ENCODE measurements at places on chromosomes 3 and 15.
A peak's percentile ranks its signal among the peaks of the same experiment; 100 is the strongest.

DNA sequence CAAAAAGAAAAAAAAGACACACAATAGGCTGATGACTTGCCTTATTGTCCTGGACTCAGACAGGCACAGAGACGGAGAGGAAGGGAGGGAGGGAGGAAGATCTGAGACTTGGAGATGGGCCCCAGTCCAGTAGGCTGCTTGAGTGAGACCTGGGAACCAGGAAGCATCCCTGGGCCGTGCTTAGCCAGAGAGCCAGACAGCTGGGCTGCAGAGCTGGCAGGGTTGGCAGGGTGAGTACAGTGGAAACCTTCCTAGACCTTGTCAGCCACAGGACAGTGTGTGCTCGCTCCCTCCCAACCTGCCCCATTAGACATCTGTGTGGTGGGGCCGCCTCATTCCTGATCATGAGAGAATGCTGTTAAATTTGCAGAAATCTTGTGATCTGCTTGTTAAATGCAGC lies 107.9 kb upstream of the ALDH1A3 start:
- DNase-seq = no peak

- DNase-seq = no peak
Observed at GRCh38 chr3:178631950-178632349, 95.7 kb downstream of the KCNMB2 start.

DNA sequence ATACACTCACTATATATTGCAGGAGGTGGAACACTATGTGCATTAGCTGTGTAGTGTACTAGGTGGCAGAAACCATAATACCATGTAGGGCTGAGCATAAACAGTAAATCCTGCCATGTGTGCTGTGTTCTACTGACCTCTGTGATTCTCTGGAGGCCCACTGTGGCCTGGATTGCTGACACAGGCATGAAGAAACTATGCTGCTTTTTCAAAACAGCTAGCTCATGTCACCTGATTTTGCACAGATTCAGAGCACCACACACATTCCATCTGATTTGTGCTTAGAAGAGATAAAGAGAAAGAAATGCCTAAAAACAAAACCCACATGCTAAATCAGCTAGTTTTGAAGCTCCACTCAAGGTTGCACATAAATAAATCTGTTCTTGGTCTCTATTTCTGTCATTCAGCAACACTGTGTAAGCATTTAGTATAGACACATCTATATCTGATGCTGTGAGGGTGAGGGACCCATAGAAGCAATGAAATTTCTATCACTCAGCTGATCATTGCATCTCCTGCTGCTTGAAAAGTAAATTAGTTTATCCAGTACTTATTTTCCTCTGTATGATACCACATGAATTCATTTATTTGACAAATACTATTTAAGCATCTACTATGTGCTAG lies 1007.7 kb upstream of the SEMA6D start:
- no peak for DNase-seq

- no peak for DNase-seq
Observed at GRCh38 chr3:107627962-107628542, 105.3 kb downstream of the BBX start.

GRCh38 chr15:64398575-64398974 lies 10.9 kb downstream of the TRIP4 start:
- no peak for DNase-seq

- peak; percentile 75 for DNase-seq
Observed at GRCh38 chr15:58457466-58457965, 25.7 kb downstream of the LIPC start.

DNA sequence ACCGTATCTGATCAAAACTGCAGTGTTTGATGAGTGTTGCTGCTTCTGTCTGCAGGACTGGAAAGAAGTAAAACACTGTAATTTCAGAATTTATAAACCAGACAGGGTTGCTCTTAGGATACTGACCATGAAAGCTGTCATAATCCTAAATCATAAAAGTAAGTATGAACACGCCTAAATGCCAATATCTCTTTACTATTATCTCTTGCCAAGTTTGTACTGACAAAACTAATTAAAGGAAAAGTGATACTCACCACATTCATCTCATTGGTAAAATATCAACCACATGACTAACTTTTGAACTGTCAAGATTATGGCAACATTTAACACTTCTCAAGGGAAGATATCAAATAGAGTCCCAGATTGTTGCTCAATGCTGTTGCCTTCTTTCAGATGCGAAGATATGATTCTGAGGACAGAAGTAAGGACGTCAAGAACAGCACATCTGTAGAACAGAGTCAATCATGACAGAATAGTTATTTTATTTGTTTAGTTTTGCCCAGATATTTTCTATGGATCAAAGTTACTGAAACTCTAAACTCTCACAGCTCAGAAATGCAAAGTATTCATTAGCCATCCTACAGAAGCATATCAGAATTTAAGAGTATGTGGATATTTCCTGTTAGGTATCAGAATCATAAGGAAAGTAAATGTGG lies 61.4 kb upstream of the COL8A1 start:
- DNase-seq = no peak

DNA sequence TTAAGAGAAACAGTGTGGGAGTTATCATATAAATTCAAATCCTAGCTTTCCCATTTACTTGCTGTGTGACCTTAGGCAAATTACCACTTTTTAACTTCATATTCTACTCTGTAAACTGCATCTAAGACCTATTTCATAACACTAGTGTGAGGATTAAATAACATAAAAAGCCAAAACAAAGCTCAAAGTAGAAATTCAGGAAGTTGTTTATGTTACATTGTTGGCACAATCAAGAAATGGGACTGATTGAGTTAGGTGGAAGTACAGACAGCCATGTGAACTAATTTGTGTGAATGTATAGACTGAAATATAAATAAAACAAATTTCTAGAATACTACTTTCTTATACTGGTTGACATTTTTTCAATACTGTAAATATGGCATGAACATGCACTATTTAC lies 131.7 kb downstream of the STAG1 start:
- DNase-seq = no peak

GRCh38 chr3:126380011-126380768 lies 14.5 kb upstream of the CFAP100 start:
- DNase-seq = no peak

DNA sequence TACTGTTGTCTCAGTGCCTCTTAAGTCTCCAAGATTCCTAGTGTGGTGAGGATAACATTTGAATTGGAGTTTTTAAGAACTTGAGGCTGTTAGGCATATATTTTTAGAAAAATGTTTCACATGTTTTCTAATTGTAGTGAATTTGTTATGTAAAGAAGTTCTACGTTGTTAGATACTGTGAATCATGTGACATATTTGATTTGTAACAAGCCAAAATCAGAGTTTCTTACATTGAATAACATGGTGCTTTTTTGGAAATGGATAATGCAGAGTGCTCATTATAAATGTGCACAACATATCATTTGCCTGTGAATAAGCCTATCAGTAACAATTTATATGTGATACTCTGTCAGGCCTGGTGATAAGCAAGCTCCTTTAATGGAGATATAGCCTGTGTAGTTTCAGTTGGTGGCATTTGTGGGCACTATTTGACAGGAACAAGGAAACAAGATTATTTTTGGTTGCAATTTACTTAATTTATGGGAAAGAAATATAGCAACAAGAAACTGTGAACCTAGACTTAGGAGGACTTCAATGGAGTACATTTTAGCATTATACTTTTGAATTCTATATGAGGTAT lies 328.8 kb downstream of the ARPP21 start:
- no peak for DNase-seq

DNA sequence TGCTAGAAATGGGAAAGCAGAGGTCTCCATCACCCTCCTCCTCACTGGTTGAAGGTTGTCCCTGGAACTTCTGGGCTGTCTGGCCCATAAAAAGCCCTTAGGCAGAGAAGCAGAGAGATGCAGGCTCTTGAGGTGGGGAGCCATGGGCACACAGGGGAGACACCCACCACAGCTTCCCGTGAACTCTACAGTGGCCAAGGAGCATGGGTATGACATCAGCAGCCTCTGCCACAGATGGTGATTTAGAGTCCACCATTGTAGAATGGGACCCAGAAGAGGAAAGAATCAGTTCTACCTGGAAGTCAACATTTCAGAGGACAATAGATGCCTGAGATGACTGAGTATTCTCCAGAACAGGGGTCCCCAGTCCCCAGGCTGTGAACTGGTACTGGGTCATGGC lies 105.6 kb upstream of the LRRN1 start:
- DNase-seq = no peak

GRCh38 chr3:173398111-173398479 lies 551 bp downstream of the NLGN1 start:
- no peak for DNase-seq

- no peak for DNase-seq
Observed at GRCh38 chr15:64134345-64134829, 17.1 kb upstream of the SNX22 start.

DNA sequence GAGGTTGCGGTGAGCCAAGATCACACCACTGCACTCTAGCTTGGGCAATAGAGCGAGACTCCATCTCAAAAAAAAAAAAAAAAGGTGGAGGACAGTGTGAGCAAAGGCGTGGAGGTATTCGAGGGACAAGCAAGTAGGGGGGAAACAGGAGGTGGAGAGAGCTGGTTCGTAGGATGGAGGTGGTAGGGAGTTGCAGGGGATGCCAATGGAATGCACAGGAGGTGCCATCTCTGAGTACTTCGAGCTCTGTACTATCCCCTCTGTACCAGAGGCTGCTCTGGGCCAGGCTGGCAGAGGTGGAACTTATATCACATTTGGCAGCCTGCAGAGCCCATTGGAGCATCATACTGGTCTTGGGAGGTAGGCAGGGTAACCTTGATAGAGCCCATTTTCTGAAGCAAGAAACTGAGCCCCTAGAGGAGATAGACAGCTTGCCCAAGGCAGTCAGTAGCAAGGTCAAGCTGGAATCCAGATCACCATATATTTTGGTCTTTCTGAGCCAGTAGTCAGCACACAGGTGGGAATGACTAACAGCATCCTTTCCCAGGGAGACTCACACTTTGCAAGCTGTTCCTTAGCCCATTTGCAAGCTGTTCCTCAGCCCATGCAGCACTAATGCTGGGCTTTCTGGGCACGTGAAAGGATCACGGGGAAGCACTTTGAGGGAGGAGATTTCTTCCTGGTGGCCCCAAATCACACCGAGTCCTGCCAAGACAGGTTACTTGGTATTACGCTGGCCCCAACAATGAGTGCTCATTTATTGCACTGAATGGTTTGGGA lies 9.2 kb upstream of the CCDC33 start:
- DNase-seq = no peak

DNA sequence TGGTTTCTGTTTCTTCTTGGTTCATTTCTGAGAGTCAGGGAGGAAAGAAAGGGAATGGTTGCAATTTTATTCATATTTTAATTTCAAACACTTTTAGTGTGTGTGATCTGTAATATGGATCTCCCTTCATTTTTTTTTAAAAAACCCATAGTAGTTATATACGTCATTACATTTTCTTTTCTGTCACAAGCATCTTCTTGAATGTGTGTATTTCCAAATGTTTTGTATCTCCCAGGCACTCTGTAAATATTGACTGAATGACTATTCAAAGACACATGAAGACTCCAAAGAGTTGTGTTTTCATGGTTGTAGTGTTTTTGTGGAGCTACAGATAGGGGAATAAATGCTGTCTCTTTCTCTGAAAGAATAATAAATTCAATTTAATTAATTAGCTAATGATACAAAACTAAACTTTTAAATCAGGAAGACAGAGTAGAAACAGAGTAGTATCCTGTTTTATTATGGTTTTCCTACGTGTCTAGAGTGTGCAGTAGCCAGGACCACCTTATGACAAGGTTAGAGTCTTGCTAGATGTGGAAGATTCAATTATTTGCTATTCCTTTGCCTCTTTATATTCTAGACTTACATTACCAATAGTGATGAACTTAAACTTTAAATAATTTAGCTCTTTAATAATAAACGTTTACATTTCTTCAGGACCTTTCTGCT lies 35.5 kb downstream of the NECTIN3 start:
- DNase-seq = no peak

- DNase-seq = no peak
Observed at GRCh38 chr3:151307131-151307530, 9.5 kb downstream of the GPR87 start.

DNA sequence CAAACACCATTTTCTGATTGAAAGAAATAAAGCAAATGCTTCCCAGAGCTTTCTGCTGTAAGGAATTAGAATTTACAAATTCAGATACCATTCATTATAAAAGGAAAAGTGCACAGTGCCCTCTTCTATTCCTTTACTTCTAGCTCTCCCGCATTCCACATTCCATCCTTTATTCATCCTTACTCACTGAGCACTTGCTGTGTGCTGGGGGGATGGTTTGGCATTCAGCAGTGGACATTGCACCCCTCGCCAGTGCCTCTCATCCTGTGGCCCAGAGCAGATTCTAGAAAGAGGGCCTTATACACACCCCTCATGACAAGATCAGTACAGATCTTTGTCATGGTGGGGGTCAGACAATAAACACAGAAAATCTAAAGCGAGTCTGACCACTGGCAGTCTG lies 73.0 kb downstream of the MGLL start:
- no peak for DNase-seq

GRCh38 chr15:65939901-65940617 lies 70.8 kb downstream of the RAB11A start:
- DNase-seq = no peak

DNA sequence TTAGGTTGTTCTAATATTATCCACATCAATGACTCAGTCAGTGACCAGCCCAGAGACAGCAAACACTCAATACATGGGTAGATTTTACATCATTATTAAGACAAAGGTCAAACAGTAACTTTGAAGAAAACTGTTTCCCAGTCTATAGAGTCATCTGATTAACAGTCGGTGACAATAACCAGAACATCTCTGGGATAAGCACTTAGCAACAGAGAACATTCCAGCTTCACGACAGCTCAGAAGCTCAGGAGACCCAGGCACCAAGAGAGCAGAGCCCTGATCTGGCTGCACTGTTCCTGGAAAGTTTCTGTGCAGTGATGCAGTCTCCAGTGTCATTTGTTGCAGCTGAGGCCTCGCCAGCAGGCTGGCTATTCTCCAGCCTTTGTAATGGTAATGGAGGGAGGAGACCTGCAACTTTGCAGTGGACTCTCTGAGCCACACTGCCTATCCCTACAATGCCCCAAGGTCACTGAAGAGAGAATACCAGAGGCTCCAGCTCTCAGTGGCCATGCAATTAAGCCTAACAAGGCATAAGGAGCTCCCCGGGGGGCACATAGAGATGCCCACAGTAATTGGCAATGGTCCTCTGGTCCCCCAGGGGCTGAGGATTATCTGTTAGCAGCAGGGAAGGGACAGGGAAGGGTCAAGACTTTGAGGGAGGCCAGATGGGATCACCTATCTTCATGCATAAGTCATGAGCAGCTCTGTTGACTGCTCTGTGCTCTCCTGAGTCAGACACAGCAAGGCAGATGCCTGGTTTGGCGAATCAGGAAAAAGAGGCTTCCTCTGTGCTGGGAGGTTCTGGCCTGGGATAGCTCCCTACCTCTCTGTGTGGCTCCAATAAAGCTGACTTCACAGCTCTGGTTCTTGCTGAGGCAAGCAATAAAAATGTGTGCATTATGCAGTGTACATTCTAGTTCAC lies 163.6 kb downstream of the CTNNB1 start:
- DNase-seq = no peak

GRCh38 chr3:3586843-3587646 lies 212.2 kb upstream of the LRRN1 start:
- no peak for DNase-seq

GRCh38 chr3:59566481-59566975 lies 516.7 kb upstream of the CFAP20DC start:
- DNase-seq = peak; percentile 13

- DNase-seq = no peak
Observed at GRCh38 chr3:37097776-37098175, 76.6 kb downstream of the LRRFIP2 start.

Data from T-helper 2 cell treated with Interferon-gamma antibody and Interleukin-4, amounts not matched to agents 5 μg/mL and 100 μg/mL, for 36 hours (primary cell).